Mesothelial cell of epicardium (in vitro differentiated cells): ENCODE measurements at places on chromosomes 3 and 15. TPM values are rescaled to one million over a fixed set of nuclear protein-coding genes. Genes with fewer than 3 reads are reported as not detected.

The LRTM1 gene
- total RNA-seq, result not detected in 3 replicates

The RMDN3 gene
- 25.1 to 29.3 TPM (median 26.9 TPM) in 3 replicates for total RNA-seq

The GOLGA8J gene
- not detected in 3 replicates for total RNA-seq

The ARNT2 gene
- 20.2 to 21.4 TPM (median 20.2 TPM) in 3 replicates for total RNA-seq

- DNase-seq, result no peak
These were observed 68.5 kb upstream of the PLCL2 start for GRCh38 chr3:16816048-16816780.

DNA sequence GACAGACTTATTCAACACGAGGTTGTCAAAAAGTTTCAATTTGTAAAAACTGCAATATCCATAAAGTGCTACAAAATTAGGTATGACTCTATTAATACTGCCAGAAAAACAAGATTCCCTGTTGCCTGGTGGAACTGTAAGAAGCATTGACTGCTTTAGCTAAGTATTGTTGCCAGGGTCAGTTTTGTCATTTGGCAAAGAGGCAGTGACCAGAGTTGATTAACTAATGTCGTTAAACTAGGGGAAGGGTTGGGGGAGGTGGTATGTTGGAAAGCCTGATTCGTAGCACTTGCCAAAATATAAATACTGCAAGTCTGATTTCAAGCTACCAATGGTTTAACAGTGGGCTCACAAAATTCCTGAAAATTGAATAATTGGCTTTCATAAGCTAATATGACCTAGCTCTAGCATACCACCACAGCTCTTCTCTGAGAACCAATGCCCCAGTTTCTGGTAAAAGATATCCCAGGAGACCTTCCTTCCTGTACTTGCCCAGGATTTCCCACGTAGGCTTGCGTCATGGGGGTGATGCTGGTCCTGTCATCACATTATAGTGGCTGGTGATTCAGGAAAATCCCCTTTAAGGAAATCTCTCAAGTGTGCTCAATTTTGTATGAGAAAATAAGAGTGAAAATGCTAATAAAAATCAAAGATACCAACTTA lies 266.4 kb upstream of the TBC1D5 start:
- DNase-seq, result no peak

DNA sequence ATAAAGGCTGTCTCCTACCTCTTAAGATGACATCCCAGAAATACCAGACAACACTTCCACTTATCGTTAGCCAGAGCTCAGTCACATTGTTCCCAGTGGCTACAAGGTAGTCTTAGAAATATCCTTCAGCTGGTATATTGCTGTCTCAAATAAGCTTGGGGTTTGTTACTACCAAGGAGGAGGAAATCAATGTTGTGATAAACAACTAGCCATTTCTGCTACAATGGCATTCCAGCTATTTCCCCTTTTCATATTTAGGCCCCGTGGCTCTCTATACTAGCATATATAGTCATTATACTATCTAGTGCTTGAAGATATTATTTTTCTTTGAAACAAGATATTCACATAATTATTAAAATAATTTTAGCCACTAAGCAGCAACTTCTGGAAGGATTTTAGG lies 56.5 kb downstream of the VPS8 start:
- no peak for DNase-seq

DNA sequence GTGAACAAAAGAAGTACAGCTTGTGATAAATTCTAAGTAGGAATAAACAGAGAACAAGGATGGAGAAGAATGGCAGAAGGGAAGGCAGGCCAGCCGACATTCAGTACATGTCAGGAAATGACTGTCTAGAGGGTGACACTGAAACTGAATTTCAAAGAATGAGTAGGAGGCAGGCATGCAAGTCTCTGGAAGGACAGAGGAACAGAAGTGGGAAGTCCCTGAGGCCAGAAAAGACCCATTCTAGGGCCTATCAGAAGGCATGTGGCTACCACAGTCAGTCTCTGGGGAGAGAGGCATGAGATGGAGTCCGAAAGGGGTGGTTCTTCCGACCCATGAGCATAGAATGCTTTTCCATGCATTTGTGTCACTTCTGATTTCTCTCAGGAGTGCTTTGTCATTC lies 243.5 kb upstream of the UBE2E2 start:
- no peak for DNase-seq

- DNase-seq, result no peak
These were observed 169.5 kb downstream of the PDE8A start for GRCh38 chr15:85151145-85151544.
